ENCODE measurements at places on chromosomes 13 and 19.
A peak's percentile ranks its signal among the peaks of the same experiment; 100 is the strongest.

GRCh38 chr13:97306645-97307044 lies 84.5 kb downstream of the MBNL2 start:
- DNase-seq = no peak

DNA sequence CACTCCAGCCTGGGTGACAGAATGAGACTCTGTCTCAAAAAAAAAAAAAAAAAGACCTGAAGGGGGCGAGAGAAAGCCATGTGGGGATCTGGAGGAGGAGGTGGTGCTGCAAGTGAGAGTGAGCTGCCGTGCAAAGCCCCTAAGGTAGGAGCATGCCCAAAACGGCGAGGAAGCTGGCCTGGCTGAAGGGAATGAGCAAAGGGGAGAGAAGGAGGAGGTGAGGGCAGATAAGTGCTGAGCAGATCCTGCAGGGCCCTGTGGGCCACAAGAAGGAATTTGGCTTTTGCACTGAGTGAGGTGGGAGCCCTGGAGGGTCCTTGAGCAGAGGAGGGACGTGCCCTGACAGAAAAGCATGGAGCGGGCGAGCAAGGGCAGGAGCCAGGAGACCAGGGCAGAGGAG lies 19.4 kb upstream of the ADGRE5 start:
- no peak for DNase-seq

- DNase-seq = no peak
Measured at GRCh38 chr13:66048888-66049287, 1181.2 kb downstream of the PCDH9 start.

- DNase-seq = no peak
Measured at GRCh38 chr13:83056269-83056668, 826.0 kb downstream of the SLITRK1 start.

DNA sequence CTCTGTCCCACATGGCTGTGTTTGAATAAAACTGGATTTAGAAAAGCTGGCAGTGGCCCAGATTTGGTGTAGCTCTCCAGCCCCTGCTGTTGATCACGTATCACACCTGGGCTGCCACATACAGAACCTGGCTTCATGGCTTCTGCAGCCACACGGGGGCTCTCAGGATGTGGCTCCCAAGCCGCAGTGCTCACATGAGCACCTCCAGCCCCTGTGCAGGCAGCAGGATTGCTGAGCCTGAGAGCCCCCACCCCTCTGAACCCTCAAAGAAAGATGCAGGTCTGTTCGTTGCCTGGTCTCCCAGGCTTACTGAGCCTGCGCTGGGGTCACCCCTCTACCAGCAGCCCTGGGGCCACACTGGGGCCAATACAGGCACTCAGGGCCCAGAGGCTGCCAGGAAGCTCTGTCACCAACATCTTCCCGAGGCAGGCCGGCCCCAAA lies 2.7 kb downstream of the PLEKHF1 start:
- peak; percentile 67 for DNase-seq

- no peak for DNase-seq
Measured at GRCh38 chr13:36839981-36840380, 21.0 kb downstream of the RFXAP start.

GRCh38 chr13:112800057-112800456 lies 110.2 kb downstream of the ATP11A start:
- DNase-seq = no peak

GRCh38 chr13:50840284-50840683 lies 3.2 kb downstream of the DLEU7 start:
- DNase-seq = no peak

DNA sequence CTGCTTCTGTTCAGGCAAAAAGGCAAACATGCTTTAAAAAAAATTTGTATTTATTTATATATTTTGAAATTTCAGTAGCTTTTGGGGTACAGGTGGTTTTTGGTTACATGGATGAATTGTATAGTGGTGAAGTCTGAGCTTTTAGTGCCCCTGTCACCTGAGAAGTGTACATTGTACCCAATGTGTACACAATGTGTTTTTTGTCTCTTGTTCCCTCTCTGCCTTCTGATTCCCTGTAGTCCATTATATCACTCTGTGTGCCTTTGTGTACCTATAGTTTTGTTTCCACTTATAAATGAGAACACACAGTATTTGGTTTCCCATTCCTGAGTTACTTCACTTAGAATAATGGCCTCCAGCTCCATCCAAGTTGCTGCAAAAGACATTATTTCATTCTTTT lies 77.4 kb downstream of the PDS5B start:
- DNase-seq = no peak

- no peak for DNase-seq
Measured at GRCh38 chr13:40502236-40502635, 164.2 kb downstream of the FOXO1 start.

GRCh38 chr19:48933382-48933932 lies at the start of gene DHDH:
DHDH (plus strand) TSS chr19:48933699; CDS start chr19:48933722, 23 bp downstream.
- peak; percentile 76 for DNase-seq

DNA sequence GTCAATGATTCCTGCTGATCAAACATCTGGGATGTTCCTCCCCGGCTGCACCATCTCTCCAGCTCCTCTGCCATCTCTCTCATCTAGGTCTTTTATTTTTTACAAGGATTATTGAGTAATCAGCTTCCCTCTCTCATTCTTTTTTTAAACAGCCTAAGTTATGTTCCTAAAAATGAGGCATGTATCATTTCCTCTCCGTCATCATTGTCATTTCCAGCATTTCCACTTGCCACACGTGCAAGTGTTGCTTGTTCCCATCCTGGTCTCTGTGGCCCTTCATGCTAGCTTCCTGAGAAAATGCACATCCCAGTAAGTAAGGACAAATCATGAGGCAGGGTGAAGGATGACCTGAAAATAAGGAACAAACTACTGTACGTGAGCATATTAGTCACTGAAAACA lies 102.7 kb upstream of the POSTN start:
- DNase-seq = no peak

GRCh38 chr13:30809787-30810186 lies 74.4 kb downstream of the ALOX5AP start:
- no peak for DNase-seq

DNA sequence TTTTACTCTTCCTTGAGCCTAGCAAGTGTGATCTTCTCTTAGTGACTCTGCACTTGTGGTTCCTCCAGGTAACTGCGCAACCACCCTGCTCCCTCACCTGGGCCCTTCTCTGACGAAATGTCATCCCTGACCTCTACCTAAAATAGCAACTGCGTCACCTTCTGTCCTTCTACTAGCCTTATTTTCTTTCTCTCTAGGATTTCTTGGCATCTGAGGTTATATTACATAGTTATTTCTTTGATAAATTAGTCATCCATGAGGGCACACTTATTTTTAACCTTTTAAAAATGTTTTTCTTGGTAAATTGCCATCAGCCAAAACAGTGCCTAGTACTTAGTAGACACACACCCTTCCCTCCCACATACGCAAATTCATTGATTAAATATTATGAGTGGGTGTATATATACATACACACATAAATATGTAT lies 355.5 kb downstream of the ENOX1 start:
- no peak for DNase-seq

- no peak for DNase-seq
Measured at GRCh38 chr19:18665771-18666202, 17.7 kb upstream of the CRTC1 start.

GRCh38 chr19:5507065-5507909 lies 52.1 kb downstream of the ZNRF4 start:
- DNase-seq = no peak

GRCh38 chr19:50654882-50655281 lies 5.6 kb downstream of the C19orf81 start:
- no peak for DNase-seq

DNA sequence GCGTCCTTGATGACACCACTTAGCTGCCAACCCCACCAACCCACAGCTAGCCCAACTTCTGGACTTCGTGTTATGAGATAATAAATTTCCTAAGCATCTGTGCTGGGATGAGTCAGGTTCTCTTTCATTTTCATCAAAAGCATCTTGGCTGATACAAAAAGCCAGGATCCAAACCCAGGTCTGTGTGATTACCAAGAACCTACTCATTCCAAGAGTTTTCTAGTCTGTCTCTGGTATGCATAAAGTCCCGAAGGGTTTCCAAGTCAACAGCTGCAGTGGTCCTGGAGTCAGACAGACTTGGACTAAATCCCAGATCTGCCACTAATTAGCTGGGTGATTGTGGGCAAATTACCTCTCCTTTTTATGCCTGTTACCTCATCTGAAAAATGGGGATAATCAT lies 55.5 kb upstream of the SERP2 start:
- no peak for DNase-seq

DNA sequence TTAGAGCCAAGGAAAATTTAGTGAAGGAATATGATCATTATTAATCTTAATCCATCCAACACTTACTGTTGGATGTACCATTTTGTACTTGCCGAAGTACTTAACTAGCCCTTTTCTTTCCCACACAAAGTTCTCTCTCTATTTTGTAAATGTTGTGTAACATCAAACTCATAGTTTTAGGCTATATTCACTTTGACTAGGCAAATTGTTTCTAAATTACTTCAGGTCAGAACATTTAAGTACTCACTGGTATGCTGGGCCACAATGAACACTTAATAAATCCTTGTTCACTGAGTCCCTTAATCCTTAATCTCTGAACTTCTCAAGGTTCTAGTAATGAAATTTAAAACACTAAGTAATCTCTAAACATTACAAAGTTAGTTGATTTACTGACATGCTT lies 49.3 kb upstream of the EEF1AKMT1 start:
- no peak for DNase-seq

DNA sequence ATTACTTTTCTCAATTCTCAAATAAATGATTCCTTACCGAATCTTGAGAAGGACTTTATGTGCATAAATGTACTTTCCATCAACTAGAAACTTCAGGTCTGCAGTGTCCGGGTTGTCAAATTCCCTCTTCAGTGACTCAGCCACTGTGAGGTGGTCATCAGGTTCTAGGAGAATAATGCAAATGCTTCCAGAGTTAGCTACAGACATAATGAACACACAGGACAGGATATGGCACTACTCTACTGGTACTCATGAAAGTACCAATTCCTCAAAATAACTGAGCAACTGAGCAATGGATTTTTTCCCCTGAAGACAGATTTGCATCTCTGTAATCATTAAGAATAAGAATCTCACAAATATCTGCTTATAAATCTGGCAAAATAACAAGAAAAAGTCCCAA lies 31.2 kb downstream of the RCBTB2 start:
- no peak for DNase-seq

GRCh38 chr19:15427350-15427700 lies 8.5 kb upstream of the AKAP8L start:
- DNase-seq = no peak

- no peak for DNase-seq
Measured at GRCh38 chr13:91565296-91565695, 166.9 kb downstream of the GPC5 start.

DNA sequence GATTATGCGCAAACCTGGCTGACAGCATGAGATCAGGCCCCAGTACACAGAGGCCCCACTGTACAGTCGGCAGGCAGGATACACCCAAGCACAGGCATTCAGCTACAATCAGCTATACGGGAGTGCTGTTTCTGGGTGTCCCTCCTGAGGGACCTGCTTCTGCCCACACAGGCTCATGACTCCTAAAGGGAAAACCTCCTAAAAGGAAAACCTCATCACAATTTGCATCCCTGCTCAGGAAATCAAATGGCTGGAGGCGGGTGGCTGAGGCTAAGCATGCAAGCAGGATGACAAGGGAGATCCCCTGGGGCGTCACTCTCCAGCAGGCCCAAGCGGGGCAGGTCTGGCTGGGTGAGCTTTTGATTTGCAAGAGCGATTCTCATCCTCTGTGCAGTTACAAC lies 99.8 kb downstream of the CRYL1 start:
- no peak for DNase-seq

DNA sequence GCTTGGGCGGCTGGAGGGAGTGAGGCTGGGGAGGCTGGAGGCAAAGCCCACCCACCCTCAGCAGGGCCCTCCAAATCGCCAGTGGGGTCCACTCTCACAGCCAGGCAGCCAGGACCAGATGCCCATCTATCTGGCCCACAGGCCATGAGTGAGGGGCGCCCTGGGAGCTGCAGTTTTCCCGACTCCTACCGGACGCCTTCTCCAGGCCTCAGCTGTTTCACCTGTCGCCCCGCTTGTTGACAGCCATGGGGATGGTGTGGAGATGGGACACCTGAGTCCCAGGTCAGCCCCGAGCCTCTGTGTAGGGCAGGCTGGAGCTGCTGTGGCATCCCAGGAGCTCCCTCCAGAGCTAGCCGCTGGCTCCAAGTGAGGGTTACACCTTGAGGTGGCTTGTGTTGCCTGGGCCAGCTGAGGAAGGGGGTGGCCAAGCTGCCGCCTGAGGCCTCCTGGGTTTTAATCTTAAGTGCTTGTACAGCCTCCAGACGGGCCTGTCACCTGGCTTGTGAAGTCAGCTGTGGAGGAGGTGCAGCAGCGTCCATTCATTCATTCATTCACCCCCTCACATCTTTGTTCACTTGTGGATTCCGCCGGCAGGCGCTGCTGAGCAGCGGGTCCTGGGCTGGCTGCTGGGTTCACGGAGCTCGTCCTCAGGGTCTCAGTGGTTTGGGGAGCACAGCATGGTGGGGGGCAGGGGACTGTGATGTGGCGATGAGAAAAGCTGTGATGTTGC lies 52.0 kb downstream of the COMP start:
- no peak for DNase-seq

- no peak for DNase-seq
Measured at GRCh38 chr13:30585748-30586262, 31.9 kb upstream of the USPL1 start.

GRCh38 chr13:76466043-76466442 lies 420.2 kb downstream of the KCTD12 start:
- DNase-seq = no peak

DNA sequence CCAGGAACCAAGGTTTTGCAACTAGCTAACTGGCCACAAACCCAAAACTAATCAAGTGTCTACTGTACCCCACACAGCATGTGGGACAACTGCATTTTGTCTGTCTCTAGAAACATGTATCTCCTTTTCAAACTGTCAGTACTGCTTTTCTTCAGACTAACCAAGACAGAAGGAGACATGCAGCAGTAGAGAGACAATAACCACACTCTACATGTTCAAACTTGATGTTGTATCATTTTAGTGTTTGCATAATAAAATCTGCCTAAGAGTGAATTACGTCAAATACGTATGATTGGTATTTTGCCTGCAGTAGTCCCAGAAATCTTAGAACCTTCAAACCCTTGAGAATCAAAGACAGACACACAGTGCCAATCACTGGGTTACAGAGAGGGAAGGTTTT lies 22.0 kb upstream of the FREM2 start:
- DNase-seq = no peak

GRCh38 chr13:41034881-41035280 lies 15.8 kb upstream of the ELF1 start:
- no peak for DNase-seq

GRCh38 chr13:32390048-32390447 lies 37.9 kb downstream of the N4BP2L1 start:
- DNase-seq = no peak

GRCh38 chr13:33181264-33181663 lies 104.3 kb downstream of the STARD13 start:
- no peak for DNase-seq

- DNase-seq = no peak
Measured at GRCh38 chr13:65921933-65922332, 1308.2 kb downstream of the PCDH9 start.

Data from effector memory CD4-positive, alpha-beta T cell (primary cell).